ENCODE measurements at places on chromosomes 1 and 21.
A peak's percentile ranks its signal among the peaks of the same experiment; 100 is the strongest.

DNA sequence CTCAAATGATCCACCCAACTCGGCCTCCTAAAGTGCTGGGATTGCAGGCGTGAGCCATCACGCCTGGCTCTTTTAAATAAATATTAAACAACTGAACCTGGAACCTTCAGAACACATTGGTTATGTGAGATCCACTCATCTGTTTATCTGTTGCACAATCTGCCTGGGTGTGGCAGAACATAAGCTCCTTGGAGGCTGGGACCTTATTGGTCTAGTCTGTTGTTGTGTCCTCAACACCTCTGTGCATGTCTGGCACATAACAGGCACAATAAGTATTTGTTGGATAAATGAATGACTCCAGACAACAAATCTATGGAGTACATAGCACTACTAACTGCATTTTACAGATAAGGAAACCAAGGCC is 4.1 kb upstream of the NBL1 start:
- DNase-seq: no peak

DNA sequence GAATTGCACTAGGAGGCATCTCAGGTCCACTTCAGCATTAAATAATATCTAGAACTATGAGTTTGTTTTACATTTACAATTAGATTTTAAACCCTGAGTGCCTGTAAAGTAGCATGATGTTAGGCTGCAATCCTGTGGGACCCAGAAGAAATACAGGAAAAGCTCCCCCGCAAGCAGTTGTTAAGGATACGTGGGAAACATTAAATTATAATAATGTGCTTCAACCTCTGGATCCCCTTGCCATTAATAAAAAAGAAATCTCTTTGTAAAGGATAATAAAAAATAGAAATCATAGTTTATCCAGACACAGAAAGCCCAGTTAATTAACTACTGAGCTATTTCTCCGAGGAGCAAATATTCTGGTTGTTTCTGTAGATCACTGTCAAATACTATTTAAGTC is 106.0 kb downstream of the PCNX2 start:
- no peak for DNase-seq

GRCh38 chr1:241167121-241167630 is 189.8 kb downstream of the RGS7 start:
- DNase-seq: no peak

- no peak for DNase-seq
Measured at GRCh38 chr1:203455706-203456105, 19.9 kb upstream of the PRELP start.

DNA sequence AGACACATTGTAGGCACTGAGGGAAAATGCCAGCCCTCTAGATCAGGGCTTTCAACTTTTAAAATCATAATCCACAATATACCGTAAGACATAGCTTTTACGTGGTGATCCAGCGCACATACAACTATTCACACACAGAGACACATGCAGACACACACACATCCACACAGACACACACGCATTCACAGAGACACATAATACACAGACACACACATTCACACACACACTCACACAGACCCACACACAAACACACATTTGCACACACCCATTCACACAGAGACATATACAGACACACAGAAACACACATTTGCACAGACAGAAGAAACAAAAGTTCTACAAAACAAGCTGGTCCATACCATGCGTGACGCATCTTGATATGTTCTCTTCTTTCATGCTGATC is 244.5 kb downstream of the RHOU start:
- DNase-seq: no peak

DNA sequence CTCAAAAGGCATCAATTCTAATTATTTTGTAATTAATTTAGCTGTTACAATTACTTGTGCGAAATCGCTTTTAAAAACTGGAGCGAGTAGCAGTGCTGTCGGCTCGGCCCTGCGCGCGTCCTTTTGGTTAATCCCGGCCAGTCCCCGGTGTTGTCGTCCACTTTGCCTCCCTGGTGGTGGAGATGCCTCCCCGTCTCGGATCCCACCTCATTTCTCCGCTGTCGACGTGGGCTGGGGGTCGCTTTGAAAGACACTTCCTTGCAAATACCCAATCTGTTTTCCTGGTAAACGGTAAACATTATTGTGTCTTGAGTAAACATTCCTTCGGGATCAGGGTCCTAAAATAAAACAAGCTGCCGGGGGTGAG is 3.7 kb downstream of the FOXD3 start:
- no peak for DNase-seq

GRCh38 chr1:31027693-31028526 is 37.6 kb downstream of the PUM1 start:
- no peak for DNase-seq

- DNase-seq: peak; percentile 25
Measured at GRCh38 chr1:23344987-23345472, 946 bp upstream of the HNRNPR start.

- DNase-seq: no peak
Measured at GRCh38 chr1:239432255-239432654, 45.9 kb downstream of the CHRM3 start.

GRCh38 chr1:111743679-111744101 is 4.5 kb upstream of the INKA2 start:
- peak; percentile 94 for DNase-seq

DNA sequence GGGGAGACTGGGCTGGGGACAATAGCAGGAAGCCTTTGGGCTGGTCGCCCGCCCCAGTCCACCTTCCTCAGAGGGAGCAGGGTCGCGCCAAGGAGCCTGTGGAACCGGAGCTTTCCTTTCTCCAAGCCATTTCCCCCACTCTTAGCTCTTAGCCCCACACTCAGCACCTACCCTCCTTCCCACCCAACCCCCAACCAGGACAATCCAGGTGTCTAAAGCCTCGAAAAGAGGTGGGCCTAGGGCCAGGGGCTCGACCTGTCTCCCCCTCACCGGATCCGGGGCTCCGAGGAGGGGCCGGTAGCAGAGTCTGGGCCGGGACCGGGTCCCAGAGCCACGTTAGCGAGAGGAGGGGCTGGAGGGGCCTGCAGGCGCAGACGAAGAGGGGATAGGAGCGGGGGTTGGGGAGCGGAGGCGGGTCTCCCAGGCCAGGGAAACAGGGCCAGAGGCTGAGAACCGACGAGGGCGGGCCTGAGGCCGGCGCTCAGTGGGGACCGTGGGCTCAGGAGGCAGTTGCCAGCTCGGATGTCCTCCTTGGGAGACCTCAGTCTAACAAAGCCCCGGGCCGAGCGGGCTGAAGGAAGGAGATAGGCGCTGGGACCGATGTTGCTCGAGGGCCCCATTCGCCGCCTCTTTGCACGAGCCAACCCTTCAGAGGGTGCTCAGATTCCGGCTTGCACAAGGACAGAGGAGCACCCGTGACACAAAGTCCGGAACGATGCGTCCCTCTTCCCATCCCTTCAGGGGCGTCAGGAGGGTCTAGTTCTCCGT is 943 bp downstream of the SEMA6C start:
- peak; percentile 20 for DNase-seq

GRCh38 chr1:212482637-212483441 is 50.1 kb downstream of the NENF start:
- peak; percentile 81 for DNase-seq

- no peak for DNase-seq
Measured at GRCh38 chr1:239795304-239795703, 296.4 kb upstream of the FMN2 start.

- DNase-seq: peak; percentile 70
Measured at GRCh38 chr1:167936930-167937708, at the start of gene MPC2. MPC2 (minus strand) TSS chr1:167937072; CDS start chr1:167935841, 1,231 bp downstream.

- DNase-seq: no peak
Measured at GRCh38 chr1:219149953-219150352, 23.7 kb upstream of the LYPLAL1 start.

- DNase-seq: no peak
Measured at GRCh38 chr1:81446000-81446669, 354.6 kb upstream of the ADGRL2 start.

DNA sequence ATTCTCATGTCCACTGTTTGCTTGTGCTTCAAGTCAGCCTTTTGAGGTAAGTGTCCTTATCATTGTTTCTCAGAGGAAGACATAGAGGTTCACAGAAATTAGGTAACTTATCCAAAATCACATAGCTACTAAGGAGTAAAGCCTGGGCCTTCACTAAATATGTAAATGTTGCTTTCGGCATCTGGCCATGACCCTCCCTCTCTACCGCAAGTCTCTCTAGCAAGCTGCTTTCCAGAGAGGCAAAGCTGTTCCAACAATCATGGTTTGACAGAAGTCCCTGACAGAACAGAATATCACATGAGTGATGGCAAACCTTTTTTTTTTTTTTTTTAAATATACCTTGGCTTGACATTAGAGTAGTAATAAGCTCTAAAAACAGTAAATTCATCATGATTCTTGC is 94.5 kb upstream of the F3 start:
- no peak for DNase-seq

GRCh38 chr1:16017461-16018303 is at the start of gene HSPB7:
HSPB7 (minus strand) TSS chr1:16018043; CDS start chr1:16017963, 80 bp downstream.
- DNase-seq: peak; percentile 85

- peak; percentile 38 for DNase-seq
Measured at GRCh38 chr1:229127301-229127700, 143.6 kb upstream of the RAB4A start.

DNA sequence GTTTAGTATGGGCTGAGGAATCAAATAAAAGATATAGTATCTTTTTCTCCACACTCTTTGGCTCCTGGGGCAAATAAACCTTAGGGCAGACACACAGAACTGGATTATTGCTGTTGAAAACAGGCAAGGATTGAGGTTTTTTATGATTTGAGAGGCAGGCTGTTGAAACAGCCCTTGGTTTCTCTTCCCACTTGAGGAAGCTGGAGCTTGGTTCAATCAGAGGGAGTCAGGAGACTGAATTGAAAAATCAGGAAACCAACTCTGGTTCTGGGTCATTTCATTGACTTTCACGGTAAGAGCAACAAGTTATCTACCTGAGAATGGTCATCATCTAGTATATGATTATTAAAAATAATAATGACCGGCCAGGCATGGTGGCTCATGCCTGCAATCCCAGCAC is 108.4 kb downstream of the CNIH3 start:
- DNase-seq: no peak

DNA sequence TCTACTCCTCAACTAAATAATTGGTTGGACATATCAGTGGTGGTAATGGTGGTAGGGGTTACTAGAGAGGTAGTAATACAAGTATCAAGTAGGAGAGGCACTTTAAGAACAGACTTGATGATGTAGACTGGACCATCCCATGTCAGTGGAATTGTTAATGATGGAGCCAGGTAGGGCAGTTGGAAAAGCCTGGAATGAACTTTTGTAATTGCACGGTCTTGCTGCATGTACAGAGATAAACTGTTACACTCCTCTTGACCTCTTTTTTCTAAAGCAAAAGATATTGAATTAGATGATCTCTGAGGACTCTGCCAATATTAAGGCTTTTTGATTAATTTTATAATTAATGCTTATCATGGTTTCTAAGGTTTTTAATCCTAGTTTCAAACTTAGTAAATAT is 5.8 kb downstream of the HMGCS2 start:
- no peak for DNase-seq

DNA sequence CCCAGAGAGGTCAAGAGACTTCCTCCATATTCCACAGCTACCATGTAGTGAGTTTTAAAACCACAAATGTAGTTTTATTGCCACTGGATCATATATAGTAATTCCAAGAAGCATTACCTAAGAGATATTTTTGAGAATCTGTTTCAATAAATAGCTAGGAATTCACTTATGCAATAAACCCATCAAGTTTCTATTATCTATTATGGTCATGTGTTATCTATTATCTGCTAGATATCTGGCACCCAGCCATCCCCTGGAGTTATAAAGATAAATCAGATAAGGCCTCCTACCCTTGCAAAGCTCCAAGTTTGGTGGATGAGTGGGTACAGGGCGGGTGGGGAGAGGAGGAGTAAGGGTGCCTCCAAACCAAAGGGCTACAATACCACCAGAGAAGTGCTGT is 10.3 kb upstream of the VWA5B1 start:
- no peak for DNase-seq
